ENCODE measurements at places on chromosomes 2 and 18.

GRCh38 chr2:111100765-111101162 lies 19.9 kb upstream of the BCL2L11 start:
- DNase-seq: no peak

DNA sequence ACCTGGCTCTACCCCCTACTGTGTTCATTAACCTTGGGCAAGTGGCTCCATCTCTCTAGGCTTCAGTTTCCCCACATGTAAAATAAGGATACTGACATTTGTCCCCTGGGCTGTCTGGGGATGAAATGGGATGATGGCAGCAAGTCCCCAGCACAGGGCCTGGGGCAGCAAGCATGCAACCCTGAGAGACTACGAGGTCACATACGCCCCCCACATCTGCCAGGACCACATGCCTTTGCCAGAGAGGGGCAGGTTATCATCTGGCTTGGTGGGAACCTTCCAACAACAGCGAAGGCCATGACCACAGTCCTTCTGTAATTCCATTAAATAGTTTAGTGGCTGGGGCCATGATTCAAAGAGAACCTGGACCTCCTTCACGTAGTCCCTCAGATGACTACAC lies 145.9 kb upstream of the REV1 start:
- DNase-seq: no peak

DNA sequence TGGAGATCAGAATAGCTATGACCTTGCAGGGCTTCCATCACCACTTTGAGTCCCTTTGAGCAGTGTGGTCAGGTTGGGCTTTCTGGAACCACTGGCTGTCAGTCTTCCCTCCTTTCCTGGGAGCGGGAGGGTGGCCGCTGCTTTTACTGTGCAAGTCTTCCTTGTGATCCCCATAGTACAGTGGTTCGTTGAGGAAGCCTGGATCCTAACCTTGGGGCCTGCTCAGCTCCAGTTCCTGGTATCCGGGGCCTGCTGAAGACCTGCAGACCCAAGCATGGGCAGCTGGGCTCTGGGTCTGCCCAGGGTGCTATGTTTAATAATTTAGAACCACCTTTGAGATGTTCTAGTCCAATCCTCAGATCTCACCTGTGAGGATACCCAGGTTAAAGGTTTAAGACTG lies 104.2 kb downstream of the CLIP4 start:
- no peak for DNase-seq

GRCh38 chr18:3461704-3462103 lies 11.7 kb downstream of the TGIF1 start:
- DNase-seq: no peak

- DNase-seq: no peak
Measured at GRCh38 chr2:216160786-216161185, 51.6 kb downstream of the XRCC5 start.

- DNase-seq: no peak
Measured at GRCh38 chr2:1487758-1488157, 74.5 kb downstream of the TPO start.

DNA sequence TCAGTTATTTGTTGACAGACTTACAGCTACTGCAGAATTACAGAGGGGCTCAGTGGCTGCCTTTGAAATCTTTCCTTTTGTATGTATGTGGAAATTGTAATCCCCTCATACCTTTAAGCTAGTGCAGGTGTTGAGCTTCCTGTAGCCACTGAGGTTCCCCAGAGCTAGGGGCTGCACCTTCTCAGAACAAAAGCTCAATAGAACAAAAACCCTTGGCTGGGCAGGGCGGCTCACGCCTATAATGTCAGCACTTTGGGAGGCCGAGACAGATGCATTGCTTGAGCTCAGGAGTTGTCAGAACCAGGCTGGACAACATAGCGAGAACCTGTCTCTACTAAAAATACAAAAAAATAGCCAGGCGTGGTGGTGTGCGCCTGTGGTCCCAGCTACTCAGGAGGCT lies 41.3 kb upstream of the CHMP1B start:
- no peak for DNase-seq

DNA sequence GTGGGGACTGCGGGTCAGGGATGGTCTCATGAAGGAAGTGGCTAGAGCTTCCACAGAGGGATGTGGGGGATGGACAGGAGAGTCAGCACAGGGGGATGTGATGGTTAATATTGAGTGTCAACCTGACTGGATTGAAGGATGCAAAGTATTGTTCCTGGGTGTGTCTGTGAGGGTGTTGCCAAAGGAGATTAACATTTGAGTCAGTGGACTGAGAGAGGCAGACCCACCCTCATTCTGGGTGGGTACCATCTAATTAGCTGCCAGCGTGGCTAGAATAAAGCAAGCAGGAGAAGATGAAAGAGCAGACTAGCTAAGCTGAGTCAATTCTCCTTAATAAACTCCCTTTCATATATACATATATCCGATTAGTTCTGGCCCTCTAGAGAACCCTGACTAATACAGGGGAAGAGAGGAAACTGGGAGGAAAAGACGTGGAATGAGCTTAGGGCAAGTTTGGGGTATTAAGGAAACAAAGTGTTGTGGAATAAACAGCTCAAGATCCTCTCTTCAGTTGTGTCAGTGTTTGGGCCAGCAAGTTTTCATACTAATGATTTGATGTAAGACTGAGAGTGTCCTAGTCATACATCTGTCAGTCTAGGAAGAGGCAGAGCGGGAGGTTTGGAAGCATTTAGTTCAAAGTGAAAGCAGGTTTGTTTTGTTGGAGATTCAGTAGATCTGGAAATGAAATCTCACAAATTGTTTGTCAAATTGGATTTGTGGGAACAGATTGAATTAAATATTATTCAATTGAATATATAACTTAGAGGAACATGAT lies 135.2 kb upstream of the NT5C1B start:
- DNase-seq: no peak

GRCh38 chr2:53610260-53610659 lies 157.3 kb upstream of the CHAC2 start:
- no peak for DNase-seq

- DNase-seq: no peak
Measured at GRCh38 chr18:13107074-13107473, 111.5 kb upstream of the LDLRAD4 start.

- no peak for DNase-seq
Measured at GRCh38 chr2:44181648-44182047, 13.0 kb downstream of the PPM1B start.

- DNase-seq: no peak
Measured at GRCh38 chr18:6816154-6816553, 86.6 kb downstream of the ARHGAP28 start.

- no peak for DNase-seq
Measured at GRCh38 chr2:68723181-68723580, 11.4 kb upstream of the ARHGAP25 start.

All from right lung (tissue), 10 donors.